ENCODE measurements at places on chromosomes 2 and 18. TPM values are rescaled to one million over a fixed set of nuclear protein-coding genes. Genes with fewer than 3 reads are reported as not detected.

EPHA4 gene
- total RNA-seq = 12.6 TPM

- DNase-seq = no peak
These were observed 8.9 kb upstream of the MYL12A start for GRCh38 chr18:3238742-3239141.

- no peak for DNase-seq
These were observed 152.7 kb downstream of the CERS6 start for GRCh38 chr2:168608796-168609195.

DOCK10 gene
- total RNA-seq = 97.4 TPM

DNA sequence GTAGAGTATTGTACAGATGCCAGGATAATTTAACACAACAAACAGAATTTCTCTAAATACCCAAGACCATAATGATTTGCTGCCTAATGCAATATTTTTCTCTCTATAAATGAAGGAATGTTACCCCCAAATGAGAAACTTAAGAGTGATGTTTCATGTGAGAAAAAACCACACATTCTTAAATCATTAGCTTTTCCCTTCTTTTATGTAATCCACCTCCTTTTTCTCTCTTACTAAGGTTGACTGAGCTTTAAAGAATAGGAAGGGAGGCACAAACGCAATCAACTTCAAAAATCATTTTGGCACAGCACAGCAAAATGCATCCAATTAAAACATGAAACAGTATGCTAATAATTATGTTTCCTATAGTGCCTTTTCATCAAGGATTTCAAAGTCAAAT lies 698.1 kb upstream of the CDH2 start:
- no peak for DNase-seq

DNA sequence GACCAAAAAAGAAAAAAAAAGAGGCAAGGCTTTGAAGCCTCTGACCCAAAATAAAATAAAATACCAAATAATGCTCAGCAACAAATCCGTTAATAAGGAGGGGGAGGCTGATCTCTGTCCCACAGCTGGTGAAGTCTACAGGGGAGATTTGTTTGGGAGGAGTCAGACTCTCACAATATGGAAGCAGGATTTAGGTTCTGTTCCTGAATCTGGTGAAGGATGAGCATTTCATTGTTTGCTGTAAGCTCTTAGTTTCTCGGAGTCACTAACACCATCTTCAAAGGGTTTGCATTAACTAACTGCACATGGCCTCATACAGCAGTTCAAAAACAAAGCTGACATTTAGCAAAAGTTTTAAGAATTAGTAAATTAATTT lies 339.4 kb upstream of the TNP1 start:
- no peak for DNase-seq

GREB1L gene
- 2.7 TPM for total RNA-seq

DNA sequence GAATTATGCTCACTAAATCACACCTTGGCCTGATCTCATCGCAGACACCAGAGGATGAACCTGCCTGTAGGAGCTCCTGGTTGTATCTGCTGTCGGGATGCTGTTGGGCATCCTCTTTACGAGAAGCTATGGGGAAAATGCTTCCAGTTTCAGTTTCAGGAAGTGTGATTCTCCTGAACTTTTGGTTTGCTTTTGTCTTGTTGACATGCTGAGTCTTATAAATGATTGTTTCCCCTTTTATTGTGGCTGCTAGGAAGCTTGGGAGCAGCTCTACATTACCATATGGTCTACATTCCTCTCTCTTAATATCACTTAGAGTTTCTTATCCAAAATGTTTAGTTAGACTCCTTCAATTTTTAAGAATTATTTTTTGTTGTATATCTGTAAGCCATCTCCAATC lies 227.5 kb downstream of the MTX2 start:
- DNase-seq = no peak

TTC21B gene
- total RNA-seq = 24.7 TPM

DNA sequence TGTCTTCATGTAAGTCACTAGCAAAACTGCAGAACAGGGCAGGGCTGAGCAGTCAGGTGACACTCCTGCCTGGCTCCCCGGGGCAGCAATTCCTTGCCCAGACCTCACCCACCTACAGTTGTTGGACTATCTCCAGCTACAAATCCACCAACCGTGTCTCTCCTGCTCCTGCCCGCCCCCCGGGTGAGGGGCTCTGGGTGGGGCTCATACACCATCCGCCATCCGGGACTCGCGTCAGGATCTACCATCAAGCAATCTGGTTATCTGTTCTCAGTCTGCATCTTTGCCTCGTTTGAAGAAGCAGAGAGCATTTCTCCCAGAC lies 13.5 kb upstream of the GLI2 start:
- DNase-seq = no peak

Data from Peyer's patch (tissue), 4 donors.